ENCODE measurements at places on chromosomes 3 and 15.
A peak's percentile ranks its signal among the peaks of the same experiment; 100 is the strongest.

GRCh38 chr15:39583596-39584265 lies 2.9 kb downstream of the THBS1 start:
- DNase-seq, result no peak

GRCh38 chr3:35184775-35185174 lies 454.6 kb upstream of the ARPP21 start:
- peak; percentile 35 for DNase-seq

- no peak for DNase-seq
Measured at GRCh38 chr3:169179321-169179720, 484.2 kb downstream of the MECOM start.

DNA sequence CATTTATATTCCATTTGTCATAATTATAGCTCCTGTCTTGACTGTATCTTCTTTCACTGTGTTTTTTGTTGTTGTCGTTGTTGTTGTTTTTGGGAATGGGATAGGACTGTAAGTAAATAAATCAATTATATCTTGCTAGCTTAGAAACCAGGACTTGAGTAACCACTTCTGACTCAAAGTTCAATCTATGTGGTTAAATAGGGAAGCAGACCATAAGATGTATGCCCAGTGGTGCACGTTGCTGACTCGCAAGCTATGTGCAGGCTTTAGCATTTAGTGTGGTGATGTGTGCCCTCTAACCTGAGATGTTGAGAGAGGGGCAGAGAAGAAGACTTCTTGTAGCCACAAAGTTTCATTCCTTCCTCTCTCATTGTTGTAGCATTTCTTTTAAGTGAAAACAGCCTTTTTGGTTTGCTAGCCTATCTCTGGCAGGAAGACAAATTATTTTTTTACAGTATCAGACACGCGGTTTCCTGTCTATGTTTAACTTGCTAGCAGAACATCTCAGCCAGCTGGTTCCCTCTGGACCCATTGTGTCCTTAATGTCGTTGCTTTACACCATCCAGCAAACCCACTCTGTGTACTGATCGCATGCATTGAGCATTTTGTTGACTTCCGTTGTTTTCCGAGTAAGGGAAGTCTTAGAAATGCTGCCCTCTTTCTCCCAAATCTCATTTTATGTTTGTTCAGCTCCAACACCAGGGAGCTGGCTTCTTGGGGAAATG lies 52.1 kb downstream of the TGFBR2 start:
- DNase-seq, result peak; percentile 73

GRCh38 chr3:52771334-52771681 lies 568 bp upstream of the NEK4 start:
- DNase-seq, result no peak

DNA sequence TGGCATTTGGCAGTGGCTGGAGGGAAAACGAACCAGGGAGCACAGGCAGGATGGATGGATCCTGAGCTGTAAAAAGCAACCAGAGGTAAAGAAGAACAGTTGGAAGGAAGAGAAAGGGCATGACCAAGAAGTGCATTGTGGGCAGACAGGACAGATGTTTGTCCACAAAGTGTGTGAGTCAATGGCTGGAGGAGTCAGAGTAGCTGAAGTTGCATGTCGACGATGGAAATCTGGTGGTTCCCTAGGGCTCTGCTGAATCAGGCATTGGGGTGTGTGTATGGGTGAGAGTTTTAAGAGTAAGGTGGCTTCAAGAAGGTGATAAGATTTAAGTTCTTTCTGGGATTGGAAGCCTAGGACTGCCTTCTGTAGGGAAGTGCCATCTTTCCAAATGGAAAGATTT lies 214.0 kb upstream of the BHLHE40 start:
- no peak for DNase-seq

- no peak for DNase-seq
Measured at GRCh38 chr15:94535298-94536048, 304.1 kb downstream of the MCTP2 start.

GRCh38 chr15:63502843-63503738 lies 1.3 kb upstream of the USP3 start:
- DNase-seq, result peak; percentile 73

DNA sequence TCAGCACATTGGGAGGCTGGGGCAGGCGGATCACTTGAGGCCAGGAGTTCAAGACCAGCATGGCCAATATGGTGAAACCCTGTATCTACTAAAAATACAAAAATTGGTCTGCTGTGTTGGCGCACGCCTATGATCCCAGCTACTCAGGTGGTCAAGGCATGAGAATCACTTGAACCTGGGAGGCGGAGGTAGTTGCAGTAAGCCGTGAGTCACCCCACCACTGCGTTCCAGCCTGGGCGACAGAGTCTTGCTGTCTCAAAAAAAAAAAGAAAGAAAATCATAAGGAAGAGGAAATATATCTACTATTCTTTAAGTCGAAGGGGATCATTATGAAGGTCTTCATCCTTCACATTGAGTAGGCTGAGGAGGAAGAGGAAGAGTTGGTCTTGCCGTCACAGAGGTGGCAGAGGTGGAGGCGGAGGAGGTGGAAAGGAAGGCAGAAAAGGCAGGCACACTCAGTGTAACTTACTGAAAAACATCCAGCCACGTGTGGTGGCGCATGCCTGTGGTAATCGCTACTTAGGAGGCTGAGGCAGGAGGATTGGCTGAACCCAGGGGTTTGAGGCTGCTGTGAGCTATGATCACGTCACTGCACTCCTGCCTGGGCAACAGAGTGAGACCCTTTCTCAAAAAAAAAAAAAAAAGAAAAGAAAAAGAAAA lies 14.2 kb downstream of the CSK start:
- DNase-seq, result no peak

- no peak for DNase-seq
Measured at GRCh38 chr3:5304789-5305683, 117.5 kb downstream of the EDEM1 start.

GRCh38 chr3:13509059-13509815 lies 29.1 kb downstream of the HDAC11 start:
- DNase-seq, result no peak

GRCh38 chr3:16090706-16091105 lies 83.8 kb upstream of the GALNT15 start:
- no peak for DNase-seq

- DNase-seq, result no peak
Measured at GRCh38 chr15:75193272-75193671, 8.4 kb upstream of the C15orf39 start.

DNA sequence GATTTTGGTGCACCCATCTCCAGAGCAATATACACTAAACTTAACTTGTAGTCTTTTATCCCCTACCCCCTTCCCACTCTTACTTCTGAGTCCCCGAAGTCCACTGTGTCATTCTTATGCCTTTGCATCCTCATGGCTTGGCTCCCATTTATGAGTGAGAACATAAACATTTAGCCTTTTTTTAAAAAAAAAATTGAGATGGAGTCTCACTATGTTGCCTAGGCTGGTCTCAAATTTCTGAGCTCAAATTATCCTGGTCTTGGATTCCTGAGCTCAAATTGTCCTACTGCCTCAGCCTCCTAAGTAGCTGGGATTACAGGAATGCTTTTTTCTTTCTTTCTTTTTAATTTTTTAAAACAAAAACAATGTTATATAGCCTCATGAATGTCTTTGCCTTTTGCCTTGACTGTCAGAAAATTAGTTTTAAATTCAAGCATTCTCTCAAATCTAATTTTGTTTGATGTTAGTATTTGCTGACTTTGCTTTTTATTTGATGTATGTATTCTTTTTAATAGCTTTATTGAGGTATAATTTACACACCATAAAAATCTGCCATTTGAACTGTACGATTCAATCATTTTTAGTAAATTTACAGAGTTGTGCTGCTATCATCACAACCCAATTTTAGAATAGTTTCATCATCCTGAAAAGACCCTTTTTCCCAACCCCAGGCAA lies 46.9 kb downstream of the NFKBIZ start:
- DNase-seq, result no peak

DNA sequence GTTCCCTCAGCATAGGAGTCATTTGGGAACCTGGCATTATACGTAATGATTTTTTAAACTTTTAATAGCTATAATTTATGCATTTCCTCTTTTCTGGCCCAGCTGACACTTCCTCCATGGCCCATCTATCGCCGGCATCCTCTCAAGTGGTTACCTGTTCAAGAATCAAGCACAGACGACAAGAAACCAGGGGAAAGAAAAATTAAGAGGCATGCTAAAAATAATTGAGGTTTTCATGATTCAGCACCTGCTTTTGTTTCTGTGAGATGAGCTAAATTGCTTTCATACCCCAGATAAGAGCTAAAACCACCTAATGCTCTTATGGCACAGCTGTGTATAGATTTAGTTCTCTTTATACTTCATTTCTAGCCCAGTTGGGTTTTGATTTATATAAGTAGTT lies 1.7 kb downstream of the SPCS1 start:
- DNase-seq, result no peak

- DNase-seq, result no peak
Measured at GRCh38 chr15:79051941-79052731, 38.4 kb downstream of the RASGRF1 start.

GRCh38 chr3:136909187-136909586 lies 47.2 kb downstream of the NCK1 start:
- DNase-seq, result no peak

GRCh38 chr3:62370112-62370857 lies 3.1 kb downstream of the FEZF2 start:
- DNase-seq, result no peak

GRCh38 chr3:98457543-98457942 lies 5.5 kb upstream of the OR5K1 start:
- DNase-seq, result no peak

DNA sequence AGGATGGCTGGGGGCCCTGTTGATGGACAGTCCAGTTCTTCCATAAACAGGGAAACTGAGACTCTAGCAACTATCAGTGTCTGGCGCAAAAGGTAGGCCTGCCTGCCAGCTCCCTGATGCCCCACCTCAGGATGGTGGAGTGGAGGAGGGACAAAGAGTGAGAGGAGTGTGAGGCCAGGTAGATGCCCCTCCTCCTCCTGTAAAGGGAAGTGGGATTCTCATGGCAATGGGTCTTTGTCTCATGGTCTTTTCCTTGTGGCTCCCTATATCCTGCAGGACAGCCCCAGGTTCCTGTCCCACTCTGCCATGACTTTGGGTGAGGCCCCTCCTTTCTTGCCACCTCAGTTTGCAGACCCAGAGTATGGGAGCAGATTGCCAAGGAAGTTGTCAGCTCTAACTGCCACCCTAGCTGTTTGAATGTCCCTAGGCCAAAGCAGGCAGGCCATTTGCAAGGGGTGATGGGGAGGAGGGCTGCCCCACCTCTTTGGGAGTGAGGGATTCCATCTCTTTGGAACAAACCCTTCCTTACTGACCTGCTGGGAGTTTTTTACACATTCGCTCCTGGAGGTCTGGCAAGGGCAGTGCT lies 2.8 kb upstream of the DNAH1 start:
- no peak for DNase-seq

DNA sequence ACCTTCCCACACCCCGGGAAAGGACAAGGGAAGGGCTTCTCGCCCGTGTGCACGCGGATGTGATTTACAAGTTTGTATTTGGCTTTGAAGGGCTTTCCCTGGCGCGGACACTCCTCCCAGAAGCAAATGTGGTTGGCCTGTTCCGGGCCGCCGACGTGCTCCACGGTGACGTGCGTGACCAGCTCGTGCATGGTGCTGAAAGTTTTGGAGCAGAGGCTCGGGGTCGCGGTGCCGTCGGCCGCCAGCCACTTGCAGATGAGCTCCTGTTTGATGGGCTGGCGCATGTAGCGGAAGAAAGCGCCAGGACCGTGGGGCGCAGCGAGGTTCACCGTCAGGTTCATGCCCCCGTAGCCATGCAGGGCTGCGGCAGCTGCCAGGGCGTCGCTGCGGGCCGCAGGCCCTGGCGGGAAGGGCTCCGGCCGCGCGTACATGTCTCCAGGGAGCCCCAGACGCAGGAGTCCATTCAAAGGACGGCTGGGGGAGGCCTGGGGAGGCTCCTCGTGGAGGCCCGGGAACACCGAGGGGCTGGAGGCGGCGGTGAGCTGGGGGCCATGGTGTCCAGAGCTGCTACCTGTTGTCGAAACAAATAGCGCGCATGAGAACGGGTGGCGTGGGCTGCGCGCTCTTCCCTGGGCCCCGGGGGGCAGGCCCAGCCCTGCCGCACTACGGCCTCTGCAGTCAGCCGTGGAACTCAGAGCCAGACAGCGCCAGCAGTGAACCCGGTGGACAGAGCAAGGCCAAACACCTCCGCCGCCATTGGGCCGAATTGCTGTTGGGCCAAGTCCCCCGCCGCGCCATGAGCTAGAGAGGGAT lies 10.2 kb downstream of the ZIC4 start:
- DNase-seq, result no peak

- no peak for DNase-seq
Measured at GRCh38 chr3:52407779-52408178, 37.1 kb downstream of the SEMA3G start.

DNA sequence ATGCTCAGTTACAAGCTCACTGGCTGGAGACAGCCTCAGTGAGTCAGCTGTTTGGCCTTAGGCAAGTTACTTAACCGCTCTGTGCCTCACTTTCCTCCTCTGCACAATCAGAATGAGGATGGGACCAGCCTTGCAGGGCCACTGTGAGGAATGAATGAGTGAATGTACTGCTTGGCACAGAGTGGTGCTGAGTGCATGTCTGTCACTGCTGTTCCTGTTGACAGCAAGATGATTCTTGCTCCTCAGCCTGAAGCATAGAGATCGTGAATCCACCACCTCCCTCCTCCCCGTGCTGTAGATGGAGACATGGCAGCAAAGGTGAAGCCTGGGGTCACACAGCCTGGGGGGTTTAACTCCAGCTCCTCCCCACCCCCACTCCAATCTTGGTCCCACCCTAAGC lies 14.6 kb upstream of the GRIP2 start:
- DNase-seq, result no peak

GRCh38 chr3:9930804-9931418 lies 2.7 kb upstream of the CRELD1 start:
- no peak for DNase-seq

- no peak for DNase-seq
Measured at GRCh38 chr15:90286678-90287077, 21.2 kb downstream of the NGRN start.

DNA sequence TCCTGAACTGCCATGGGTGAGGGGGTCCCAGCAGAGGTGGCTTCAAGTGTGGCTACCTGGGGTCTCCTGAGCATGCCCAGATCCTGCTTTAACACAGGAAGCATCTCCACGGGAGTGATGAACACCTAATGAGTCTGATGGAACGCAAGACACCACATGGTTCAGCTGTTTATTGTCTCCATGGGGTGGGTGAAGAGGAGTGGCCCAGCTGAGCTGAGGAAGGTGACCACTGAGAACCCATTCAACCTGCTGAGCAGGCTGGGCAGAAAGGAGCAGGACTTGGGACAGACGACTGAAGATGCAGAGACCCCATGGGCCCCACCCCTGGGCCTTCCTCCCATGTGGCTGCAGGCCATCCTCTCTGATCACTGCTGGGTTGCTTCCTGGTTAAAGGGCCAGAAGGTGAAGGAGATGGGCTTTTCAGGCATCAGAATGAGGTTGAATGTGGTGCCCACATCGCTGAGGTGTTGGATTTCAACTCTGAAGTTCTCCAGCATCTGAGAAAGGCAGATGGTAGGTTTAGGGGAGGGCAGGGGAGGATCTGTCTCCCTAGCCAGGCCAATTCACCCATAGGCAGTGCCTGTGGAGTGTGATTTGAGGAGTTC lies 29.7 kb downstream of the CYP11A1 start:
- DNase-seq, result no peak

GRCh38 chr3:49456466-49456865 lies 13.6 kb upstream of the DAG1 start:
- no peak for DNase-seq
